CD4-positive, alpha-beta memory T cell (primary cell): ENCODE measurements at places on chromosomes 16 and 17. TPM values are rescaled to one million over a fixed set of nuclear protein-coding genes. Genes with fewer than 3 reads are reported as not detected.

RUNDC3A gene
- total RNA-seq, result 0.19 TPM

SCN4A gene
- total RNA-seq, result 0.17 TPM

SLFN13 gene
- total RNA-seq, result 27.3 TPM

FNDC8 gene
- not detected for total RNA-seq

EVI2B gene
- 174 TPM for total RNA-seq

PRAC1 gene
- total RNA-seq, result not detected

METTL26 gene
- total RNA-seq, result 74.1 TPM

SNN gene
- total RNA-seq, result 20.4 TPM

GRCh38 chr17:77571155-77571981 is 387.1 kb upstream of the TNRC6C start:
- no peak for DNase-seq

GRCh38 chr17:83103200-83103942 is 24.0 kb downstream of the METRNL start:
- no peak for DNase-seq

DNA sequence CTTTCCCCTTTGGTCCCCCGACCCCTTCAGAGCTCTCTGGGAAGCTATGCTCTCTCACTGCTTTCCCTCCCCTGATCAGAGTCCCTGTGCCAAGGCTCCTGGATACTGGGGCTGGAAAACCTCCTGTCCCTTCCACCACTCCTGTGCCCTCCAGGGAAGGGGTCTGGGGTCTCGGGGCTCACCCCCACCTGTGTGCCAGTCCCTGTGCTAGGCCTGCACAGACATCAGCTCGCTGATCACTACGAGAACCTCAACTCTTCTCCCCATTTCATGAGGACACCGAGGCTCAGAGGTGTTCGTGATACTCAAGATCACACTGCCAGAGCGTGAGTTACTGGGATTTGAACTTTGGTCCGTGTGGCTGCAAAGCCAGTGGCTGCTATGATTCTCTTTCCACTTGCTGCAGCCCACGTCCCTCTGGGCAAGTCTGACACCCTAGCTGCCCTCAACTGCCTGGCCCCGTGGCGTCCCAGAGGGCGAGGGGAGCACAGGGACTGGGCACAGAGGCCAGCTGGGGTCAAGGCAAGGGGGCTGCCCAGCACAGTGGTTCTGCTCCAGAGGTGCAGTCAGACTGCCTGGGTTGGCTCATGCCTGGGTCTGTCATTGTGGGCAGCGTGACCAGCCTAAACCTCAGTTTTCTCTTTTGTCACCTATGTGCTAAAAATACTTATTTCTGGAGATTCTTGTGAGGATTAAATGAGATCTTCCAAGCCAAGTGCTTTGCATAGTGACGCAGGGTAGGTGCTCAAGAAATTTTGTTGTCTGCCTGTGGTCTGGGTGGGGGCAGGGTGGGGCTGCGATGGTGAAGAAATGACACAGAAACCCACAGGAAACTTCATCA is 43.8 kb upstream of the TOB1 start:
- peak; percentile 81 for DNase-seq

DNA sequence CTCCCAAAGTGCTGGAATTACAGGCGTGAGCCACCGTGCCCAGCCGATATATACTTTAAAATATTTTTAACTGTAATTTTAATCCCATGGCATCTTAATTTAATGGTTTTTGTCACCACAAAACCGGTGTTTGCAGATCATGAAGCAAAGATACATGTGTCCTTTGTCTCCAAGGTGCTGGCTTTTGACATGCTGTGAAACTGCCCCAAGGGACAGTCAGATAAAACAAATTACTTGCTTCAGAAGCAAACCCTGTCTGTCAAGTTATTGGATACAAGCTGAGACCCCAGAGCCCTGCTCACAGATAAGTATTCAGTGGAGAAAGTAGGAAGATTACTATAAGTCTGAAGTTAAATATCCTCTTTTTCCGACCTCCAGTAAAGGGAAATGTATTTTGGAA is 39.8 kb downstream of the ARL4D start:
- no peak for DNase-seq

- peak; percentile 9 for DNase-seq
Measured at GRCh38 chr17:36066365-36066985, 2.4 kb downstream of the CCL18 start.

- no peak for DNase-seq
Measured at GRCh38 chr16:82481455-82481854, 145.3 kb upstream of the CDH13 start.

- DNase-seq, result no peak
Measured at GRCh38 chr16:4801051-4801961, 1.1 kb downstream of the ROGDI start.

DNA sequence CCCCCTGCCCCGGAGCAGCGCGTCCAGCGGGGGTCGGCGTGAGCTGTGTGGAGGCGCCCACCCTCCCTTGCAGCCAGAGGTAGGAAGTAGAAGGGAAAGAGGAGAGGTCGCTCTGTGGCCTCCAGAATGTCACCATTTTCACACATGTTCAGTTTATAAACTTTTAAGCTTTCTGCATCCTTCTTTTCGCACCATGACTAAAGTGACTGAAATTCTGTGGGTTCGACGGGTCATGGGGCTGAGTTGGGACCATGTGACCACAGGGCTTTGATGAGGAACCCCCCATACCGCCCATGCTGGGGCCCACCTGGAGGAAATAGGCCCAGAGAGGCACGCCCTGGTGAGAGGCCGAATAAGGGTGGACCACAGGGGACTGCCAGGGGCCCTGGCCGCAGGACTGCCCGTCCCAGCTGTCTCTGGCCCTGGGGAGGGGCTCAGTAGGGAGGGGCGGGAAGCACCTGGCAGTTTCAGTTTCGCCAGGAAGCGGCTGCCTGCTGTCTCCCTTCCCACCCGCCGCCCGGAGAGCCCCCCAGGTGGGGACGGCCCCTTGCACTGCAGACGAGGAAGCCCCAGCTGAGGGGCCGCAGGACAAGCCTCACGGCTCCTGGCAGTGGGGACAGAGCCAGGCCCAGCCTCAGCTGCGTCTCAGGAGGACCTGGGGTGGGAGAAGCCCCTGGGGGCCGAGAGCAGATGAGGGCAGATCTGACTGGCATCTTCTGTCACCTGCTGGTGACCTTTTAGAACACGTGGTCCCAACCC is 9.0 kb downstream of the CBFA2T3 start:
- DNase-seq, result peak; percentile 11

GRCh38 chr17:40547079-40547784 is 18.0 kb downstream of the CCR7 start:
- DNase-seq, result peak; percentile 75

- no peak for DNase-seq
Measured at GRCh38 chr16:57137566-57138273, 45.3 kb downstream of the CPNE2 start.
